Activated CD4-positive, alpha-beta T cell treated with anti-CD3 and anti-CD28 coated beads for 48 hours (primary cell): ENCODE measurements at places on chromosomes 1 and 21.
A peak's percentile ranks its signal among the peaks of the same experiment; 100 is the strongest.

- no peak for DNase-seq
Observed at GRCh38 chr1:70224954-70225353, 3.8 kb downstream of the SRSF11 start.

GRCh38 chr1:223217781-223218180, 74.7 kb upstream of the TLR5 start:
- no peak for DNase-seq

GRCh38 chr1:72938408-72938807, 656.1 kb upstream of the NEGR1 start:
- DNase-seq: no peak

GRCh38 chr1:39631361-39632322, 7.8 kb downstream of the HEYL start:
- DNase-seq: peak; percentile 33

DNA sequence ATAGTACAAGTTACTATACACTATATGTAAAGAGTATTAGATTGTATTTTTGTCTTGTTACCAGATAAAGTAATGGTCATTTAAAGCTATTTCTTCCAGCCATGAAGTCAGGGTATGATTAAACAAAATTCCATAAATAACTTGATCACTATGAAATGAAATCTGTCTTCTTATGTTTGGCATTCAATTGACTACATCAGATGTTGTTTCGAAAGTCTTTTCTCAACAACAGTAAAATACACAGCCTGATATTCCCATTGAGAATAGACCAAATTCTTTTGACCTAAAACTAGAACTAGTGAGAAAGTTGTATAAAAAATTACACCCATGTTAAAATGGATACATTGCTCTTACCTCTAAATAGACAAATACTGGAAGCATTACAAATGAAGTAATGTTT, 134.6 kb upstream of the ADAMTS5 start:
- no peak for DNase-seq

- no peak for DNase-seq
Observed at GRCh38 chr1:160748878-160749269, 9.8 kb downstream of the SLAMF7 start.

- no peak for DNase-seq
Observed at GRCh38 chr1:212196355-212196754, 88.9 kb upstream of the PPP2R5A start.
